ENCODE measurements at places on chromosomes 11 and 22. TPM values are rescaled to one million over a fixed set of nuclear protein-coding genes. Genes with fewer than 3 reads are reported as not detected.

DNA sequence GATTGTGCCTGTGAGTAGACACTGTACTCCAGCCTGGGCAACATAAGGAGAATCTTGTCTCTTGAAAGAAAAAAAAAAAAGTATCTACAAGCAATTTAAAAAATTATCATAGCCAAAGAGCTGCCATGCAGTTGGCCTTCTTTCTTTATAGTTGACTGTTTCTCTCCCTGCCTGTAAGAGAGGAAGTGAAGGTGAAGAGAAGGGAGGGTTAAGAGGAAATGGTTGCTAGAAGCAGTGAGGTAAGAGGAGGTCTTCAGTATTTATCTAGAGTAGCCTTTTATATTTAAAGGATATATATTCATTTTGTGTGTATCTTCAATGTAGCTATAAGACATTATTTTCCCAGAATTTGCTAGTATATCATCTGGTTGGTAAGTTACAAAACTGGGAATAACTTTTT lies 217.9 kb downstream of the TMEM135 start:
- no peak for DNase-seq

GRCh38 chr11:59212744-59213631 lies at the start of gene MPEG1:
MPEG1 (minus strand) TSS chr11:59212927; CDS start chr11:59212865, 62 bp downstream.
- DNase-seq = no peak

- DNase-seq = no peak
Observed at GRCh38 chr11:119389611-119390254, 8.2 kb upstream of the USP2 start.

GRCh38 chr11:23124996-23125395 lies 264.7 kb upstream of the CCDC179 start:
- no peak for DNase-seq

- DNase-seq = no peak
Observed at GRCh38 chr11:3131330-3131941, 33.7 kb downstream of the OSBPL5 start.

GRCh38 chr22:44160421-44160820 lies 20.3 kb upstream of the PARVG start:
- DNase-seq = no peak

- no peak for DNase-seq
Observed at GRCh38 chr22:42367980-42368378, 64.2 kb downstream of the NFAM1 start.

DNA sequence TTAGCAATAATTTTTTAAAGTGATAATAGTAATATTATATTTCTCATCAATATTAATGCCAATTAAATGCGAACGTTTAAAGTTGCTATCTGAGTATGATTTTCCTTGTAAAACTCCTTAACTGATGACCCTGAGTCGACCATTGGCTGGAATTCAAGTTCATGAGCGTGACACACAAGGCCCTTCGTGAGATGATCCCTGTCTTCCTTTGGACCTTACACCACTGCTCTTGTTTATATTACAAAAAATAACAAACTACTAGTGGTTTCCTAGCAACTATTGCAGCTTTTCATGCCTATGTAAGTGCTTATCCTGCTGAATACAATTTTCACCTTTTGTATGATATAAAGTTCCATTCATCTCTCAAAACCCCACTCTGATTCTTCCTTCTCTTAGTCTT lies 752.9 kb downstream of the CNTN5 start:
- DNase-seq = no peak

GRCh38 chr22:44648085-44648820 lies 53.8 kb upstream of the PRR5 start:
- DNase-seq = peak; percentile 25

DNA sequence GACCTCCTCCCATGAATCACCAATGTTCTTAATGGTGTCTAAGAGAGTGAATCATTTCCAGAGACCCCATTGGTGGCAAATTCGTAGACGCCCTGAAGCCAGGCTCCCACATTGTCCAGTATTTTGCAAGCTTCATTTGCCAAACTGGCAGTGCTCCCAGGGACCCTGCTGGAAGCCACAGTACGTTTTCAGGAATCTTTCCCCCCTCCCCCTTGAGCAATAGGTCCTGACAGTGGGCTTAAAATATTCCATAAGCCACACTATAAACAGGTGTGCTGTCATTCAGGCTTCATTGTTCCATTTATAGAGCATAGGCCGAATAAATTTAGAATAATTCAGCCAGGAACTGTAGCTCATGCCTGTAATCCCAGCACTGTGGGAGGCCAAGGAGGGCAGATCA lies 125.3 kb downstream of the MORC2 start:
- DNase-seq = no peak

DNA sequence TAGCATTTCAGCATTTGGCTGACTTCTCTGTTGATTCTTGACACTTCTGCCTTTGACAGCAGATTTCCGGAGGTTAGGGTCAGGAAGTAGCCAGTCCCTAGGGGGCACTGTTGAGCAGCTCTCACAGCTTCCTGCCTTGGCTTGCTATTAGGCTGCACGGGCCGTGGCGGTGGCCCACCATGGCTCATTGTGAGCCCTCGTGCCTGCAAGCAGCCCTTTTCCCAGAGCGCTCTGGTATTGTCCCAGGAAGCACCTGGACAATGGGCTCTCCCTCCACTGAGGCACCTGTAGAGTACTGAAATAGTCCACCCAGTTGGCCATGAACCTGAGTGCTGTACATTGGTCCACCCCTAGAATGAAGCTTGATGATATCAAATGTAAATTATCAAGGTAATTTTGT lies 100.2 kb upstream of the GAL start:
- no peak for DNase-seq

DNA sequence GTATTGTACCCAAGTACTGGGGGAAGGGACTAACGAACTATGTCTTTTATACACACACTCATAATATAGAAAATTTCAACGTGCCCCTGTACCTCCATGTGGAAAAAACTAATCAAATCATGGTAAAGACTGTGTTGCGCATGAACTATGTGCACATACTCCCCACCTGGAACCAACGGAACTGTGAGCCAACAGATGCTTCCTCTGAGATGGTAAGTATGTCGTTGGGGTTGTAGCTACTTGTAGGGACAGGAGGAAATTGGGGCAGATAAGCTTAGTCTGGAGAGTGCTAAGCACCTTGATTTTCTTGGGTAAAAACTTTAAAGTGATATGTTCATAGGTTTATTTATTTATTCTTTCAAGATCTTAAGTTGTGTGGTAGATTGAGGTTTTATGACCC lies 40.1 kb downstream of the GLYAT start:
- DNase-seq = no peak

GRCh38 chr11:5277807-5278382 lies 8.2 kb upstream of the HBE1 start:
- no peak for DNase-seq

DNA sequence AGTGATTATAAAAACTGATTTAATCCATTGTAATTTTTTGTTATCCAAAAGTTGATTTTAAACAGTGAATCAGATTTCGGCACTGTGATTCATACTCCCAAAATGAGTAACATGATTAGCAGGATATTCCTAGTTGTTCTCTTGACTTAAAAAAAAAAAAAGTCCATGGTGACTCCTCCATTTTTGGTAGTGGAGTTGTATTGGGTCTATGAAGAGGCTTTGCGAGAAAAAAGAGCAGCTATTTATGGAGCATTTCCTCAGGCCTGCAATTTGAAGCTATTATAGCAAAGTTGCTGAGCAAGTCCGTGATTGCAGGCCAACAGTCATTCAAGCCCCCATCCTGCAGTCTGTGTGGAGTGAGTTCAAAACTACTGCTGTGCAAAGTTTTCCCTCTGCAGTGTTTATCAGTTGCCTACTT lies 28.8 kb downstream of the YAP1 start:
- peak; percentile 90 for DNase-seq

DNA sequence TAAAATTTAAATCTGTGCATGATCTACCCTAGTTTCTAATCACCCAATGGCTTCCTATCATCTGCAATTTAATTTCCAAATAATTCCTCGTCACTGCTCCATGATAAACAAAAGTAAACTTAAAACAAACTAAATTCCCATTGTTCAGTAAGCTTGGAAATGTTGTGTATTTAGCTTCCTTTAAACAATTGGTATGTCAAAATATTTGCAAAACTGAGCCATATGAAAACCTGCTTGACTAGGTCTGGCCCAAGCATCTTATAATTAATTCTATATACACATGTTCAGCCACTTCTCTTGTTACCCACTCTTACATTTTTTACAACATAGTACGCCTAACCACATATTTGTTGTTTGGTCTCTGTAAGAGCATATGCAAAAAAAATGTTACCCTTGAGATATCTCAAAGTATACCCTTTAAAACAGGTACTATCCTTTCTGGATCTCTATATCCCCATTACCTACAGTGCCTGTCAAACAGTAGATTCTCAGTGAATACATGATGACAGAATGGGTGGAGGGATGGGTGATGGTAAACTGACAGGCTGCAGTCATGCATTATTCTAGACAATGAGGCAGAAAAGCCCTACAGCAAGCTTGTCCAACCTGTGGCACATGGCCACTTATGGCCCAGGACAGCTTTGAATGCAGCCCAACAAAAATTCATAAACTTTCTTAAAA lies 1277.9 kb upstream of the TENM4 start:
- DNase-seq = no peak

The PIWIL4 gene
- total RNA-seq = 1.8 TPM

The KRTAP5-7 gene
- 0.59 TPM for total RNA-seq

The CRYBB2 gene
- not detected for total RNA-seq

The KRTAP5-2 gene
- total RNA-seq = not detected

The SLC5A4 gene
- not detected for total RNA-seq

The VSIG10L2 gene
- total RNA-seq = not detected

The CHRNA10 gene
- total RNA-seq = 0.29 TPM

Data from osteoblast (primary cell).